ENCODE measurements at places on chromosomes 3 and 15.

- no peak for DNase-seq
Measured at GRCh38 chr3:146325170-146325569, 74.3 kb upstream of the PLSCR4 start.

DNA sequence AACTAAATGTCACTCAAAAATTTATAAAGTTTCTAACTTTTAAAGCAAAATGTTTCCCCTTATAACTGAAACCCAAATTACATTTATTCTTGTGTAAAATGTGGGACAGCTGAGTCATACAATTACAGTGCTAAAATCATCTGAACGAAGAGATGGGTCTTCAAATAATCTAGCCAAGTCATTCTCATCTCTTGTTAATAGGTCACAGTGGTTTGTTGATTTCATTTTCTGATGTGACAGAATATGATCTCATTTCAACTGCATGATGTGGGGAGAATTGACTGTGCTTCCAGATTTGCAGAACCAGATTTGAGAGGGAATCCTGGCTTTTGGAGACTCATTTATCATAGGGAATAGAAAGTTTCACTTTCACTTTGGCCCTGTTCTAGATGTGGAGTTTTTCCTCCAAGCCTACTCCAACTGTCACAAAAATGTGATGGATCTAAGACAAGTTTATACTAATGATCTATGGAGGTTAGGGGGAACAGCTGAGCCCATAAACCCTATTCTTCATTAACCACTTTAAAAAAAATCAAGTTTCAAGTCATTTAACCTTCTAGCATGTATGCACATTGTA is 685.0 kb downstream of the PDCD6IP start:
- no peak for DNase-seq

- no peak for DNase-seq
Measured at GRCh38 chr15:70469651-70470555, 293.5 kb downstream of the UACA start.

DNA sequence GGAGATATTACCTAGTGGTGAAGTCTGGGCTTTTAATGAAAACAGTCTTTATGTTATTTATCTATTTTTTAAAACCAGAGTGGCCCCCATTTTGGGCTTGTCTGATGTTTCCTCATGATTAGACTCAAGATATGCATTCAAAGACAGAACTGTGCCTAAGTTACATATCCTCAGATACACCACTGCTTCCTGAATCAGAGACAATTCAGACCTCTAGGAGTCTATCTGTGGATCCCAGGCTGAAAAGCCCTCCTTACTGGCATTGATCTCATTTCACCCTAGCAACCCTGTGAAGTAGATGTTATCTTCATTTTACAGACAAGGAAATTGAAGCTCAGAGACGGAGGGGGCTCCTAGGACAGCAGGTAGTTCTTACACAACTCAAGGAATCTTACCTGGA is 16.8 kb upstream of the TGM5 start:
- DNase-seq: no peak

- DNase-seq: no peak
Measured at GRCh38 chr3:51982352-51982837, 940 bp upstream of the ACY1 start.

DNA sequence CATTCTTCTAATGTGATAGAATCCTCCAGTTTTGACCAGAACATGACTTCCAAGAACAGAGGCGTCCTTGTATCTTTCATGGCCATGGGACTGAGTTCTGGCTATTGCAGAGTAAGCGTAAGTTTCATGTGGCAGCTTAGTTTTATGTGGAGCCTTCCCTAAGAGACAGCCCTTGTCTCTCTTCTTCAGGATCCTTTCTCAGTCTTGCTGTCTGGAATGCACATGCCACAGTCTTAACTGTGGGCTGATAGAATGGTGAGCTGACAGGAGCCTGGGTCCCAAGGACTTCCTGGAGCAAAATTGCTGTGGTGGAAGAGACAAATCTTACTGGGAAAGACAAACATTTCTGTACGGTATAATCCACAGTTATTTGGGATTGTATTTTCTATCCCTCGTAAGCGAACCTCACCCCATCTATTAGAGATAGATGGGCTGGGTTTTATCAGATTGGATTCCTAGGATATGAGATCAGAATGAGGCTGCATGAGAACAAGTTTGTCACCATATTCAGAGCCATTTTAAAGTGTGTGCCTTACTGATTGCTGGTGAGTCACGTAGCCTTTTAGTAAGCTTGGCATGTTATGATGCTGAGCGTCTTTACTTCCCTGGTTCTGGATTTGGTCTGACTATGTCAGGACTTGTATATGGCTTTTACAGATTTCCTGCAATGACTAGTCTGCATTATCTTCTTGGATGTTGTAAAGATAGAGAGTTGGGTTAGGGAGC is 32.8 kb downstream of the CDIN1 start:
- no peak for DNase-seq

DNA sequence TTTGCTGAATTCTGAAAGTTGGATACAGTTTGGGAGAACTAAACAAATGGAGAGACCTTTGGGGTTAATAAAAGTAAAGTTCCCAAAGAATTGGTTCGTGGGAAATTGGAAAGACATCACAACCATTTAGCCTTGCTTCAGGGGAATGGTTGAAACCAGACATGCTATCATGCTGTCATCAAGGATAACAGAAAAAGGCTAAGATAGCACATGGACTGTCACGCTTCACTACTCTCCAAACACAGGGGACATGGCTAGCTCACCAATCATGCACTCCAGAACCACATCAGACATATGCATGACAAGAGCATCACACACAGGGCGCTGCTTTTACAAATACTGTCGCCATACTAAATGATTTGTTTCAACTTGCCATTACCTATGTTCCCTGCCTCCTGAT is 671.7 kb upstream of the ROBO1 start:
- DNase-seq: no peak

DNA sequence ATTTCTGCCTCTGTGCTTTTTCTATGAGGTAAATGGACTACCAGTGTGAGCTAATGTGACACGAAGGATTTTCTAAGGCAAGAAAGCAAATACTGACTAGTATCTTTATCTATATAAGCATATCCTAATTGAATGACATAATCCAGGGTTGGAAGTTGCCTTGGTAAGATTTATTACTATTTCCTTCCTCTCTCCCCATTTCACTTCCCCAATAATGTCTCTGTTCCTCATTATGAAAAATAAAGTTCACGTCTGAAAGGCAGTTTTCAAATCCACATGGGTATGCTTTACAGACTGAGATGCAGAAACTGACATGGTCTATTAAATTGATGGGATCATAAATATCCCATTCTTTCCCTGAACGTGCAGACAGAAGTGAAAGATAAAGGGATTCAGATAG is 86.0 kb downstream of the DTWD1 start:
- no peak for DNase-seq

DNA sequence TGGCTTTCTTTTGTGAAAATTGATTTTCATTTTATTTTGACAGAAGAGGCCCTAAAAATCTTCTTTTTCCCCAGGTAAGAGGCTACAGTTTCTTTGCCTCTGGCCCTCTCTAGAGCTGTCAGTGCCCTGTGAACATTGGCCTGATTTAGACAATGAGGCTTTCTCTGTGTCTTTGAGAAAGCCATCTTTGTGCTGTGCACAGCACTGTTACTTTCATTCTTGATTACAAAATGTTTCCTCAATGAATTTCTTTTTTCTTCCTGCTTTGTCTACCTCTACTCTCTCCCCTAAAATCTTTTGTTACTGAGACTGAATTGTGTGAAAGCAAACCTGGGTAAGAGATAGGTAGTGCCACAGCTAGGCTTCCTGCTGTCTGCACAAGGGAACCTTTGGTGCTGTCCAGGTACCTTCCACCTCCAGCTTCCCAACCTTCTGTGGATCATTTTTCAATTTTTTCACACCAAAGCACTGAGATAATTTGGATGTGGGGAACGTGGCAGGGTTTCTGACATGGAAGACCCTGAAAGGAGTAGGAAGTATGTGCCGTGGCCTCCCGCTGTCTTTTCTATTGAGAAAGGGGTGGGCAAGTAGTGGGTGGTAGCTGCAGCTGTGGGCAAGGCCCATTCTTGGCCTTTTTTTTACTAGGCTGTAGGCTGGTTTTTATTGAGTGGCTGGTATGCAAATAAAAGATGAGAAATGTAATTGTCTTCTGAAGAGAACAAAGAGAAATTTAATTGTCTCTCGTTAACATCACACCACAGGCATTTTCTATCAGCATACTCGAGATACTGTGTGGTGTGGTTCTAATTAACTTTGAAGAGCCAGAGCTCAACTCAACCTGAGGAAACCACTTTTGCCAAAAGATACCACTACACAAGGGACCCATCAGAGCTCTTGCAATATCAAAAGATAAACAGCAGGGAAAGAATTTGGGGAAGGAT is 21.0 kb downstream of the RAB8B start:
- peak; percentile 25 for DNase-seq

DNA sequence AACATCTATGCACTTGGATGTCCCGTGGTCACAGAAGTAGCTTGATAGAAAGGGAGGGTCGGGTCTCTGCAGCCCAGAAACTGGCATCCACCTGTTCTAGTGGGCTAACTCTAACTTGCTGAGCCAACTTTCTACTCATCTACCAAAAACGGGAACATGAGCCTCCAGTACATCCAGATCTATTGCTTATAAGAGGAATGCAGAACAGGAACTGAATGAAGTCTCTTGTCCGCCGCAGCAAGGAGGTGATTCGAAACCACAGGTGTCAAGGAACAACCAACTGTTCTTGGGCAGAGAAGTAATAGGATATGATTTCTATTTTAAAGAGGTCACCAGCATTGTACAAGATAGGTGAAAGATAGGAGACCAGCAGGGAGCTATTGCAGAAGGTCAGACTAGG is 17.9 kb downstream of the TERC start:
- no peak for DNase-seq

DNA sequence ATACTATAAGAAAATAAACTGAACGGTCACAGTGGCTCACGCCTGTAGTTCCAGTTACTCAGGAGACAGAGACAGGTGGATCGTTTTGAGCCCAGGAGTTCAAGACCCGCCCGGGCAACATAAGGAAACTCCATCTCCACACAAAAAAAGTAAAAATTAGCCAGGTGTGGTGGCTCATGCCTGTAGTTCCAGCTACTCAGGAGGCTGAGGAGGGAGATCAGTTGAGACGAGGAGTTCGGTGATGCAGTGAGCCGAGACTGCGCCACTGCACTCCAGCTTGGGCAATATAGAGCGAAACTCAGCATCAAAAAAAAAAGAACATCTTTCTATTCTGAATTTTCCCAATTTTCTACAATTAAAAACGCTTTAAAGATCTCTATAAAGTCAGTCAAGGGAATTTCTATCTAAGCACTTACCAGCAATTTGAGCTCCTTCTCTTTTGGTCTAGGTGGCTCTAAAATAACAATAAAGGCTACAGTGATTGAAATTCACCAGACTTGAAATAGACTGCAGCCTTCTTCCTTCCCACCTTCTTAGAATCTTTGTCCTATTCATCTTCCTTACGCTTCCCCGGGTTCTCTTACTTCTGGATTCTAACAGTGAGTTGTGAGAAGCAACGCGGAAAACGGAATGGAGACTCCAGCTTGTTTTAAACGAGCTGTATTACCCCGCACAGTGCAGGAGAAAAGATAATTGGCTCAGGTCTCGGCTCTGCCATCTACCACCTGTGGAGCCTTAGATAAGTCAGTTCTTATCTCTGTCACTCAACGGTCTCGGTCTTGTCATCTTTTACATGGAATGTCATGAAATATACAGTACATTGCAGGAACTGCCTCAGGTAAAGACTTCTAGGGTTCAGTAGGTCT is 812 bp upstream of the SEC62 start:
- no peak for DNase-seq

GRCh38 chr3:43319376-43319775 is 33.0 kb downstream of the SNRK start:
- no peak for DNase-seq

GRCh38 chr3:17033516-17034168 is 148.9 kb downstream of the PLCL2 start:
- no peak for DNase-seq

DNA sequence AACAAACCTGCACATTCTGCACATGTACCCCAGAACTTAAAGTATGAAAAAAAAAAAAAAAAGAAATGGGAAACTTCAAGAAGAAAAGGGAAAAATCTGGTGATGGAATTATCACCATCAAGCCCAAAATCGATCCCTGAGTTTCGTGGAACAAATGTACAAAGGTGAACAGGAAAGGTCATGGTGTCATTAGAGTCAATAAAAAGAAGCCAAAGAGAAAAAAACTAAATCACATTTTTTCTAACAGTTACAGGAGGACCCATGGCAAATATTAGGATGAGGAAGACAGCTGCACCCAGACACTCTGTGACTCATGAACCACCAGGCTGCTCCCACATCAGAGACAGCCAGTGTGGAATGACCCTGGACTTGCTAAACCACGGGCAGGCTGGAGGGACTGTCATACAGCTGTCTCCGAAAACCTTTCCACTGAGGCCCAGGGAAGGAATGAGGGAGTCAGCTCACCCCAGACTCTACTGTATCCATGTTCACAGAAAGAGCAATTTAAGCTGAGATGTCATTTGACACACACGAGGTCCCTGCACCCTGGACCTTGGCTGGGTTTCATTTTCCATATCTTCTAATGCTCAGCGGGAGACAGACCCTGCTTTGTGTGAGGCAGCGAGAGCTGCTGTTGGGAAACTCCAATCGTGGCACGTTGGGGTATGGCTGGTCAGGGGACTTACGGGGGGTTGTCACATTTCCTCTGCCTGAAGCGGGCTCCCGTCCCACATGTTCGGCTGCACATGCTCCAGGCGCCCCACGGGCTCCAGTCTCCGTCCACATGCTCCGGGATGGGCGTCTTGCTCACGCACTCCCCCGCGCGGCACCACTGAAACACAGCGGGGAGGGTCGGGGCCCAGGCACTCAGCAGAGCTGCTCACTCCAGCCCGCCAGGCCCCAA is 210.2 kb downstream of the ADAMTS17 start:
- DNase-seq: no peak

- DNase-seq: peak; percentile 70
Measured at GRCh38 chr3:120344349-120344748, 4.8 kb downstream of the LRRC58 start.

DNA sequence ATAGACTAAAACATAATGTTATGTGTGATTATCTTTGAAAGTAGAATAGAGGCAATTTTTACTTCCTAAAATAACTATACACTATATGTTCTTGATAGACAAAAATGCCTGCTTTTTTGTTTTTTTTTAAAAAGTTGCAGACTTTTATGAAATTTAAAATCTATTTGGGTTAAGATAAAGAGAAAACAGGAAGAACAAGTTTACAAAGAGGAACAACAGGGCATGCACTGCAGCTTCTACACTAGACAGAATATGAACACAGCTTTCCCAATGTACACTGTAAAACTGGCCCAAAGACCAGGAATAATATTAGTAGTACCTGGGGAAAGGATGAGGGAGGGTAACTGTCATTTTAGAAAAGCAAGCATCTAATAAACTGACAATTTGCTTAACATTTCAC is 53.7 kb downstream of the NR1I2 start:
- DNase-seq: no peak

- no peak for DNase-seq
Measured at GRCh38 chr3:52801839-52802238, 7.2 kb downstream of the ITIH3 start.

Measured in central memory CD4-positive, alpha-beta T cell (primary cell).